ENCODE measurements at places on chromosomes 5 and 9.
A peak's percentile ranks its signal among the peaks of the same experiment; 100 is the strongest.

- DNase-seq: no peak
Measured at GRCh38 chr9:35341021-35341420, 148.9 kb upstream of the RUSC2 start.

GRCh38 chr5:1950708-1951103, 68.0 kb upstream of the IRX4 start:
- DNase-seq: no peak

GRCh38 chr5:54823006-54823405, 162.4 kb downstream of the ESM1 start:
- peak; percentile 68 for DNase-seq

GRCh38 chr5:93791518-93791972, 50.1 kb upstream of the POU5F2 start:
- no peak for DNase-seq

- DNase-seq: no peak
Measured at GRCh38 chr5:45288746-45289145, 407.4 kb downstream of the HCN1 start.

- DNase-seq: peak; percentile 78
Measured at GRCh38 chr9:92535940-92536850, at the start of gene ECM2. Gene ECM2, minus strand, starts transcription at chr9:92535990. Its CDS starts 13,124 bp downstream, at chr9:92522866.

DNA sequence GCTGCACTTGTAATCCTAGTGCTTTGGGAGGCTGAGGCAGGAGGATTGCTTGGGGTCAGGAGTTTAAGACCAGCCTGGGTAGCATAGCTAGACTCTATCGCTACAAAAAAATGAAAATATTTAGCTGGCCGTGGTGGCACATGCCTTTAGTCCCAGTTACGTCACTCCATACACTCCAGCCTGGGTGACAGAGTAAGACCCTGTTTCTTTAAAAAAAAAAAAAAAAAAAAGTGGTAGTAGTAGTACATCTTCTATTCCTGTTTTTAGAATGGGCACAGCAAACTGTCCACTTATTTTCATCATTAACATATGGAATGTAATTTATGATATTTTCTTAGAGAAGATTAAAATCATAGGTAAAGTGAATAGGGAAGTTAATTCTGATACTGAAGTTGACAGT, 48.2 kb downstream of the TRIO start:
- no peak for DNase-seq

GRCh38 chr5:68216245-68217046, 890 bp downstream of the PIK3R1 start:
- DNase-seq: peak; percentile 48

DNA sequence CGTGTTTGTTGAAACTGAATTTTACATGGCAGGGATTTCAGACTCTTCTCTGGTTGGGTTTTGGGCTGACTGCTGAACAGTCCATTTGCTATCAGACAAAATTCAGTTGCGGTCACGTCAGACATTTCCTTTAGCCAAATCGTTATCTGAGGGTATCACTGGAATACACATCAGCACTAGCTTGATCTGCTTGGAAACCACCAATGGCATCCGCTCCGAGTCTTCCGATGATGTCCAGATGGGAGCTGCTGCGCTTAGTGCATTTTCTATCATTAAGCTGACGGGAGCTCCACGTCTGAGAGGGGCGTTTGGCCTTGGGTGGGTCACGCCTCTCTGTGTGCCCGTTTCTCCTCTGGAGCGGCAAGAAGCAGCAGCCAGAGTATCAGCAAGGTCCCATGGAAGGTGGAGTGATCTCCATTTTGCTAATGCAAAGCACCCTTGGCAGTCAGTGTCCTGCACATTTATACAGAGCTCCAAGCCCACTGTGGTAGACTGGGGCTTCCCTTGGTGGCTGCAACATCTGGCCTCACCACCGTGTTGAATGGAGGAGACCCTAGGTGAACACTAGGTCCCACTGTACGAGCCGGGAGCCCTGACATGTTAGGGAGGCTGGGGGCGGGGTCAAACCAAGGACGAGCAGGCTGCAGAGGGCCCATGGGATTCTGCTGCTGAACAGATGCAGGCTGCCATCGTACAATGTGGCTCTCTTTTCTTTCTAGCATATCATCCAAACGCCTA, 134.6 kb upstream of the PHYKPL start:
- DNase-seq: no peak

GRCh38 chr5:179530069-179530998, 20.0 kb upstream of the RUFY1 start:
- DNase-seq: no peak

GRCh38 chr5:180787711-180788431, 14.7 kb downstream of the MGAT1 start:
- DNase-seq: no peak

DNA sequence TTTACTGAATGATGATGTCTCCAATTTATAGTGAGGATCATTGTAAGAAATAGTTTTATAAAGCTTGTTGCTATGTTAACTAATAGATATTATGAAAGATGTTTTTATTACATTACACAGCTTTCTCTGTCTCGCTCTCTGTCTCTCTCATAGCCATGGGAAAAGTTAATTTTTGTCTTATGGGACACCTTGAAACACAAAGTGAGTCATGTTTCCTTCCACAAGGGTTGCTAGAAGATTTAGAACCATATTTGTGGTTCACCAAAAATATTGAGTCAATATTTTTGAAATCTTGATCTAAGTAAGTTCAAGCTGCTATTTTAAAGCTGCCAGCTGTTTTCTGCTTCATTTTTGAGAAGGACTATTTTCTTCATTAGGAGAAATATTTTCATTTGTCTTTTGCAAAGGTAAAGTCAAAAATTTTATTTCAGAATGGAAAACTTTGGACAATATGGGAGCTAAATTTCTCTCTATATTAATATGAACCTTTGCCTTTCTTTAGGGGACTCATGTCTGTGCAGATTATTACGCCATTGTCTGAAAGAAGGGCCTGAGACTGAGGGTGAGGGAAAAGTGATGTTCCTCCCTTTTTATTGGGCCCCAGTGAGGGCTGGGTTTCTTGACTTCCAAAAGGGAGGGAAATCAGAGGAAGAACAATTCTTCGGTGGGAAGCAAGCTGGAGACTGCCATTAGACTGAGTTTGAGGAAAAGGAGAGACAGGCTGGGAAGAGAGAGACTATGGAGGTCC, 87.9 kb upstream of the SLC24A2 start:
- DNase-seq: peak; percentile 5

DNA sequence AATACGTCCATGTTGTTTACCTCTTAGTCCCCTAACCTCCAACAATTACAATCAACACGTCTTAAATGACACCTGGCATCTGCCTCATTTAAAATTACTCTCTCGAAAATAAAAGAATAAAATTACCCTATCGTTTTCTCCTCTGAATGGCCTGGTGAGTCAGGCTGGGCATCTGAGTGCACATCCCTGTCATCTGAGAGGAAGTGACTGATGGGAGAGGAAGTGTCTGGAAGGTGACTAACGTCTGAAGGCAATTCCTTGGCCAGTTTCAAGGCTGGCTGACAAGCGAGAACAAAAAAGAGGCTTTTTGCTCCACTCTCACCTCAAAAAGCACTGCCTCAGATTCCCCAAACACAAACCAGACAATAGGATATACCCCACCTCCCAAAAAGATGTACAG, 57.7 kb downstream of the MAPKAP1 start:
- peak; percentile 71 for DNase-seq

GRCh38 chr9:131459056-131459455, 43.7 kb upstream of the POMT1 start:
- no peak for DNase-seq

DNA sequence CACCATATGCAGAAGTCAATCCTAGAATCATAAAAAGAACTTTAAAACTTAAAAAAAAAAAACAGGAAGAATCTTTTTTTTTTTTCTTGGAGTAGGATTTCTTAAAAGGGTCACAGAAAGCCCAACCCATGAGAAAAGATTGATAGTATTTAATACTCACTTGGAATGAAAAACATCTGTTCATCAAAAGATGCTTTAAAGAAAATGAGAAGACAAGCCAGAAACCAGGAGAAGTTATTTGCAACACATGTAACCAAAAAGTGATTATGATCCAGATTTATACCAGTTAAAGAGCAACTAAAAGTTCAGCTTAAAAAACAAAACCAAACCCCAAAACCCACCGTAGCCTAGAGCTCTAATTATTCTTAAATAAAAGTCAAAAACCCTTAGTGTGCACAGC, 69.3 kb downstream of the TLE4 start:
- peak; percentile 46 for DNase-seq

DNA sequence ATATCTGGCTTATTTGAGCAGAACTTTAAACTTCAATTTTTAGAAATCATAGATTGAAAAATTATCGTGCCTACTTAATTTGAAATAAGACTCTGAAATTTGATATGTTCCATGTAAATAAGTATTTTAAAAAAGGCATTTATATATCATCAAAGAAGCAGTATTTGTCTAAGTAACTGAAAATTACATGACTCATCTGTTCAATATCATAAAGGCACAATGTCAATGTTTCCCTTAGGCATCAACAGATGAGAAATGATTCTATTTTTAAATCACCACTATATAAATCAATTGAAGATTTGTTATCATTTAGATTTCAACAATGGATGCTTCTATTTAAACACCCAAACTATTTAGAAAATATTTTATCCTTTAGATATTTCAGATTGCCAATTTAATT, 142.9 kb upstream of the POU5F2 start:
- DNase-seq: no peak

DNA sequence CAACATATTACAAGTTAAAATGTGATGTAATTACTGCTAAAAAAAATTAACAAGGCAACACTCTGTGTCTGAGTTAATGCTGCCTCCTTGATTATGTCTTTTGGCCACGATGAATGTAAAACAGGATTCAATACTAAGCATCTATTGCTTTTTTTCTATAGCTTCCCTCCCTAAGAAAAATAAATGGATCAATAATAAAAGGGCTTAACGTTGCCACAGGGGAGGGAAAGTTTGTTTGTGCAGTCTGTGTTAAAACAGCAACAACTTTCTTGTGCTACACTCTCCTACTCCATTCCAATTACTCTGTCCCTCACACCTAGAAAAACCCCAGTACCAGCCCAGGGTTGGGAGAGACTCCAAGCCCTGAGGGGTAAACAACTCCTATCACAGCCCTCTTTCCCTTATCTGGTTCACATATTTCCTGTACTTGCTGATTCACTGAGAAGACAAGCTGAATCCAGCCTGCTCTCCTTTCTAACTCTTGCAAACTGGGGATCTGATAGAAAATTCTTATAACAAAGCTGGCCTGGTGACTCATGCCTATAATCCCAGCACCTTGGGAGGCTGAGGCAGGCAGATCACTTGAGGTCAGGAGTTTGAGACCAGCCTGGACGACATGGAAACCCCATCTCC, 44.8 kb downstream of the PTPN3 start:
- DNase-seq: peak; percentile 71

DNA sequence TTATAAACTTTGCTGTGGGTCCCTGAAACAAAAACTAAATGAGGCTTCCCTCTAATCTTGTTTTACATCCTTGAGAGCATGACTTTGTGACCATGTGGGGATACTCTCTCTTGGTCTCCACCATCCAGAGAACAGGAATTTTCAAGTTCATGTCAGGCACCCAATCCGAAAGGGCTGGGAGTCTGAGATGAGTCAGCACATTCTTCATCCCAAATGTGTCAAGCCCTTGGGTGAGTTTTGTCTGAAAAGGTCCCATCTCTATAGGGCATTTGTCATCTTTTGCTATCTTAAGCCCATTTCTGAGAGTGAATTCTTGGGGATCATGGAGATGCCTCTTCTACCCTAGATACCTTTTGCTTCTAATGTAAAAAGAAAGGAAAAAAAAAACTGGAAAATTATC, 26.9 kb upstream of the RAPGEF6 start:
- no peak for DNase-seq

GRCh38 chr9:105679257-105680022, 14.9 kb upstream of the TMEM38B start:
- no peak for DNase-seq

DNA sequence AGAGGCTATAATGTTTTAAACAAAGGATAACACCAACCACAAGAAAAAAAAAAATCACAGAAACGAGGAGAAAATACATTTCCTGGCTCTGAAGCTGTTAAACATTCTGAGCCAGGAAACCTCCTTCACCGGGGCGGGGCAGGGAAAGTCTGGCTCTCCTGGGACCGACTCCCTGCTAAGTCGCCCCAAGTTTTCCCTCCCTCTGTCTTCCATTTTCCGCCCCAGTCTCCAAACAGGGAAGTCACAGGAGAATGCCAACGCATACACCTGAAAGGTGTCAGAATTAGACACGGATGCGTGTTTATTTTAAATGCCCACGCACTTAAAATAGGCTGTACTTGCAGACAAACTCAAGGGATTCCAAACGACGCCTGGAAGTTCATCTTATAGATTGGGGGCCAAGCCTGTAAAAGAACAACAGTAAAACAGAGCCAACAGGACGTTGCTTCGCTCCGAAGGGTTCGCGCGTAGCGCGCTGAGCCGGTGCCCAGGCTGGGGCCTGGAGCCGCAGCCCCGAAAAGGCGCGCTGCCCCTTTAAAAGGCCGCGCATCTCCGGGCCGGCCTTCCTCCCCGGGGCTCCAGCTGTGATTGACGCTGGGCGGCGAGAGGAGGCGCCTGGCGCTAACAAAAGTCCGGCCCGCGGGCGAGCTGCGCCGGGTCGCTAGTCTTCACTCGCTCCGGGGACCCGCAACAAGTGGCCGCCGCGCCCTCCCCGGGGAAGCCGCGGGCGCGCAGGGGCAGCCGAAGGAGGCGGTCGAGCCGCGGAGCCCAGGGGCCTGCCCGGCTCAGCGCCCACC, at the start of gene FBXL7:
TSS of gene FBXL7 (plus strand) at position 653 of the 797 bp plus-strand sequence.
- DNase-seq: peak; percentile 95

GRCh38 chr5:71482132-71482531, 26.7 kb downstream of the BDP1 start:
- peak; percentile 72 for DNase-seq

- no peak for DNase-seq
Measured at GRCh38 chr5:140785905-140786686, at the start of gene PCDHA1. Gene PCDHA1, plus strand, starts transcription at chr5:140786140.

DNA sequence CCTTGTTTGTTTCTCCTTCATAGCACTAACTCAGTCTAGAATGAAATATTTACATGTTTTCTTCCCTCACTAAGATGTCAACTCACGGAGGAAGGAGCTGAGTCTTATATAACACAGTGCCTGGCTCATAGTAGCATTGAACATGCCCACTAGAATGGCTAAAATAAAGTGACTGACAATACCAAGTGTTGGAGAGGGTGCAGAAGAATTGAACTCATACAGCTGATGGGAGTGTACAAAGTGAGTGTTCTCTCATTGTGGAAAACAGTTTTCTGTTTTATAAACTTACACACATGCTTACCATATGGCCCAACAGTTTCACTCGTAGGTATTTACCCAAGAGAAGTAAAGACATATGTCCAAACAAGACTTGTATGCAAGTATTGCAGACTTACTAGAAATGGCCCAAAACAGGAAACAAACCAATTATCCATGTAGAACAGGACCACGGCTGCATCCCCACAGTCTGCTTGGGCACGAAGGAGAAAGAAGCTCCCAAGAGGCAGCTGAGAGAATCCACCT, 87.5 kb downstream of the PPARGC1B start:
- DNase-seq: no peak

Data from adipocyte (in vitro differentiated cells).